NCI-H748 treated with DMSO at 0.1 percent for 48 hours (cell line): ENCODE measurements at places on chromosomes 11 and 22.

DNA sequence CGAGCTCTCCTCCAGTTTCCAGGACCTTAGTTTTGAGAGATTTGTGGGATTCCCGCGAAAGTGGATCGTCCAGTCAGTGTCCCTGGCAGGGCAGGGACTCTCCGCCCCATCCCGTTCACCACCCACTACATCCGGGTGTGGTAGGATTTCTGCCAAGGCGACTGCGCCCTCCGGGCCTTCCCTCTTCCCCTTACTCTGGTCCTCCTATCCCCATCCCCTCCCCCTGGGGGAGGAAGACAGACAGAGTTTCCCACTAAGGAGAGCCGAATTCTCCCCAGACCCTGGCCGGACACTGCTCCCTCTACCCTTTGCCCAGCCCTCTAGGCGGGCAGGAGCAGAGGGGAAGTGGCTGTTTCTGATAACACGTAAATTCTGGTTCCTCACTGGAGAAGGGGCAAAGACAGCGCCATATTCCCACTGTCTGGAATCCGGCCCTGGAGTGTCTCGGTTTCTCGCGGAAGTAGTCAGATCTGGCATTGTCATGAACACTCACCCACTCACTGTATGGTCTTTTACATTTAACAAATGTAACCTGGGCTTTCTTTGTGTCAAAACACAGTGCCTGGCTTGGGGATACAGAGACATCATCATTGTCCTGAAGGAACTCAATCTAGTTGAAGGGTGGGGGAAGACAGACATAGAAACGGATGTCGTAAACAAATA is 1.1 kb upstream of the NECTIN1 start:
- no peak for DNase-seq

- DNase-seq, result peak; percentile 34
Observed at GRCh38 chr11:112965656-112966055, 4.4 kb downstream of the NCAM1 start.

DNA sequence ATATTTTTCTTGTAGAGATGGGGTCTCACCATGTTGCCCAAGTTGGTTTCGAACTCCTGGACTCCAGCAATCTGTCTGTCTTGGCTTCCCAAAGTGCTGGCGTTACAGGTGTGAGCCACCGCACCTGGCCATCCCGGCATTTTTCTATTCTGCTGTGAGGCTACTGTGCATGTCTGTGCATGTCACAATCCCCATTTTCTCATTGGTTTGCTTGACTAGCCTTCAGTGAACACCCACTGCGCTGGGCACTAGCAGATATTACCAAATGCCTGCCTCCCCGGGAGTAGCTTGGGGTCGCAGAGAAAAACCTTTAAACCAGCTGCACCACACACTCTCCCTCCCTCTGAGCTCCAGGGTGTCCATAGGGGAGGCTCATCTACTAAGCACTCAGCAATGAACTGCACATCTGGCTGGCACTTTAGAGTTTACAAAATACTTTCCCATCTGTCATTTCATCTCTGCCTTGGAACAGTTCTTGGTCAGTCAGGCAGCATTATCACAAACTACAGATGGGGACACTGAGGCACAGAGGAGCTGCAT is 4.9 kb downstream of the CSNK1E start:
- DNase-seq, result no peak

DNA sequence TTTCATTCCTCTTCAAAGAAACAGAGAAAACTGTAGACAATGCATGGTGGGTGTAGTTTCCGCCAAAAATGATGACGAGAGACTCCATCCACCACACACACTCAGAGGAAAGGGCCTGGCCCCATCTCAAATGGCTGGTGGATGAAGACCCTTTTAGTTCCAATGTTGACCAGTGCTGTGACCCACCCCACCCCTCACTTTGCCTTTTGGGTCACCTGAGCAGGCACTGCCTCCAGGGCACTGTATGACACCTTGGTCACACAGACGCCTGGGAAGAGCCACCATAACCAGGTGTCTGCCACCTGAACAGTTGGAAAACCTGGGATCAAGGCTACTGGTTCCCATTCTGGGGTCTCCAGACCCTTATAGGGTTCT is 121.3 kb downstream of the MPPED1 start:
- DNase-seq, result no peak

DNA sequence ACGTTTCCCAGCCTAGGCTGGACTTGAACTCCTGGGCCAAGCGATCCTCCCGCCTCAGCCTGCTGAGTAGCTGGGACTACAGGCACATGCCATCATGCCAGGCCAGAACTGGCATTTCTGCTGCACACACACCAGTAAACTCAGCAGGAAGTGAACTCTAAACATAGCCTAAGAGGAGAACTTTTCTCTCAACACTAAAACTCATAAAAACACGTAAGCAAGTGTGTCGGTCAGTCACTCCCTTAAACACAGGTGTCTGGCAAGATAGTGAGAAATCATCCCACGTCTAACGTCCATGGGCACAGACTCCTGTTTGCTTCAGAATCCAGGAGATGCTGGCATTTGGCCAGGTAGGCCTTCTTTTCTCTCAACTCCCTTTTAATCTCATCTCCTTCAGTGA is 104.8 kb downstream of the RPL27A start:
- DNase-seq, result no peak

GRCh38 chr11:76030286-76030685 is 176.0 kb downstream of the WNT11 start:
- DNase-seq, result no peak

- DNase-seq, result no peak
Observed at GRCh38 chr11:796565-797295, 1.4 kb downstream of the SLC25A22 start.

- no peak for DNase-seq
Observed at GRCh38 chr22:48323746-48324145, 1503.9 kb downstream of the BRD1 start.

- no peak for DNase-seq
Observed at GRCh38 chr11:127369356-127369755, 368.8 kb upstream of the KIRREL3 start.

- peak; percentile 54 for DNase-seq
Observed at GRCh38 chr11:8593935-8594909, at the start of gene STK33. TSS of gene STK33 (minus strand) at chr11:8594228. CDS start at chr11:8474905, 119,323 bp downstream.

GRCh38 chr11:110376711-110377324 is 52.9 kb upstream of the FDX1 start:
- peak; percentile 70 for DNase-seq

DNA sequence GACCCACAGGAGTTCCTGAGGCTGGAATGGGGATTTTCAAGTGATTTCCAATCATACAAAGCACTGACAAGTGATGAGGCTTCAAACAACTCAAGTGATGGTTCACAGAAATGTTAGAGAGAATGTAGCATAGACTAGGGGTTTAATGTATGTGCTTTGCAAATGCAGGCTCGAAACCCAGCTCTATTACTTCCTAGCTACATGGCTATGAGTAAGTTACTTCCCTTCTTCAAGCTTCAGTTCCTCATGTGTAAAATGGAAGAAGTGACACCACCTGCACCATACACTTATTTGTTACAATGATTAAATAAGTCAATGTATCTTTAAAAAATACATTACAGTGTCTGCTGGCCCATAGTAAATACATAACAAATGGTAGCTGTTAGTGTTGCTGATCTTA is 139.8 kb downstream of the CCDC81 start:
- DNase-seq, result no peak

- no peak for DNase-seq
Observed at GRCh38 chr22:18078329-18079041, 695 bp downstream of the PEX26 start.

DNA sequence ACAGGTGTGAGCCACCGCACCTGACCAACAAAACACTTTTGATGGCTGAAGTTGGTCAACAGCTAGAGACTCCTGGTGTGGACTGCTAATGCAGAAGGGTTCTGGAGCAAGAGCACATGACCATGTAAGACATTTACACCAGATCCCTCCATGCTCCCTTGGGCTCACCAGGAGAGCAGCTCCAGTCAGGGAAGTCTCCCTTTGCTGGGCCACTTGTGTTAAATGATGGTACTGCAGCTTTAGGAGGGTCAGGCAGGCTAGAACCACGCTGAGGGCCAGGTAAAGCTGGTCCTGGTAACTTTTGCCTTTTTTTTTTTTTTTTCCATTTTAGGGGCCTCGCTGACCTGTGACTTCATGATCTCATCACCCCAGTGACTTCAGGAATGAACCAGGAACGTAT is 146.4 kb downstream of the FBXO7 start:
- DNase-seq, result no peak

- no peak for DNase-seq
Observed at GRCh38 chr22:49269928-49270327, 557.7 kb downstream of the BRD1 start.

- no peak for DNase-seq
Observed at GRCh38 chr22:38479096-38479837, 11.4 kb downstream of the KDELR3 start.

DNA sequence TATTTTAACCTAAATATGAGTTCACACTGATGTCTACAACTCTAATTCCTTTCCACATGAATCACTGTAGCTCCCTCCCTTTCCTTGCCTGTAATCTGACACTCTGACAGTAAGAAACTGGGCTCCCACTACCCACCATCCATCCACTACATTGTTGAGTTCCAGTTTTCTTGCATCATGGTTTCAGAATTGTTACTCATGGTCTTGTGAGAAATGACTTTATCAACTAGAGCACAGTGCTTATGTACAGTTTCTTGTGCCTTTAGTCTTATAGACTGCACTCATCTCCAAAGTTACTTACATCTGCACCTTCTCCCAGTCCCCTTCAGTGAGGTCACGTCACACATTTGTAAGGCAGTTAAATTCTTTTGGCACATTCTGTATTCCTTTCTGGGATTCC is 78.6 kb downstream of the RTL6 start:
- no peak for DNase-seq
